ENCODE measurements at places on chromosomes 11 and 22. TPM values are rescaled to one million over a fixed set of nuclear protein-coding genes. Genes with fewer than 3 reads are reported as not detected.
A peak's percentile ranks its signal among the peaks of the same experiment; 100 is the strongest.

Gene F2
- not detected for total RNA-seq

Gene C1QTNF5
- total RNA-seq = 32.0 TPM

Gene SCGB1D2
- total RNA-seq = not detected

Gene RSF1
- total RNA-seq = 77.8 TPM

Gene C11orf16
- total RNA-seq = not detected

Gene PRR5L
- 93.4 TPM for total RNA-seq

Gene ABCC8
- total RNA-seq = 34.5 TPM

GRCh38 chr11:131295986-131296385 lies 74.4 kb upstream of the NTM start:
- H3K4me1 ChIP-seq = no peaks in the 10 kb centered on the region
- H3K36me3 ChIP-seq = no peaks in the 10 kb centered on the region
- no peak for DNase-seq
- H3K27me3 ChIP-seq = no peaks in the 10 kb centered on the region
- no peak overlapping the region for H3K4me3 ChIP-seq

GRCh38 chr22:43392385-43392989 lies 19.3 kb upstream of the MPPED1 start:
- no peak for DNase-seq
- no peak overlapping the region for H3K27ac ChIP-seq
- H3K27me3 ChIP-seq = no peaks in the 10 kb centered on the region
- H3K4me1 ChIP-seq = no peaks in the 10 kb centered on the region

DNA sequence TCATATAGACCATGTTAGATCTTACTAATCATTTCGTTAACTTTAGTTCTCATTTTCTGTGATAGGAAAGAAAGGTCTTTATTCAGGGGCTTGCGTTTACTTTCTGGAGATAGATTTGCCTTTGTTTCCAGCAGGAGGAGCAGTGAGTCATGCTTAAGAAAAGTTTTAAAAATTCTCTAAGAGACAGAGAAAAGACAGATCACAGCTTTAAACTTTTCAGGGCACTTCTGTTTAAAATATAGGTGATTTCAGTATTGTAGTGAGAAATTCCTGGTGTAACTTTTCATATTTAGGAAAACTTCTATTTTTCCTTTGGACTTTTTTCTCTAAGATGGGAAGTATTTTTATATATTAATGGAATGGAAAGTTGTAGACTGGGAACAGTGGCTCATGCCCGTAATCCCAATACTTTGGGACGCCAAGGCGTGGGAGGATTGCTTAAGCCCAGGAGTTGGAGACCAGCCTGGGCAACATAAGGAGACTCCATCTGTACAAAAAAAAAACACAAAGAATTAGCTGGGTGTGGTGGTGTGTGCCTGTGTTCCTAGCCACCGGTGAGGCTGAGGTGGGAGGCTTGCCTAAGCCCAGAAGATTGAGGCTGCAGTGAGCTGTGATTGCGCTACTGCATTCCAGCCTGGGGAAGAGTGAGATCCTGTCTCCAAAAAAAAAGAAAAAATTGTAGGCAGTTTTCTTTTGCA lies 60.3 kb downstream of the ATXN10 start:
- DNase-seq = no peak
- no peaks in the 10 kb centered on the region for H3K4me1 ChIP-seq
- no peak overlapping the region for H3K4me3 ChIP-seq
- H3K27ac ChIP-seq = no peak overlapping the region

- H3K36me3 ChIP-seq = no peaks in the 10 kb centered on the region
- H3K4me3 ChIP-seq = no peak overlapping the region
- peaks cover 28% of the 10 kb centered on the region for H3K27me3 ChIP-seq
- H3K4me1 ChIP-seq = no peaks in the 10 kb centered on the region
Measured at GRCh38 chr11:67640021-67640757, 626 bp upstream of the TBX10 start.

- H3K27me3 ChIP-seq = no peaks in the 10 kb centered on the region
- no peak overlapping the region for H3K27ac ChIP-seq
- H3K36me3 ChIP-seq = peaks cover 85% of the 10 kb centered on the region
Measured at GRCh38 chr11:112042961-112043304, 17.7 kb downstream of the DLAT start.

DNA sequence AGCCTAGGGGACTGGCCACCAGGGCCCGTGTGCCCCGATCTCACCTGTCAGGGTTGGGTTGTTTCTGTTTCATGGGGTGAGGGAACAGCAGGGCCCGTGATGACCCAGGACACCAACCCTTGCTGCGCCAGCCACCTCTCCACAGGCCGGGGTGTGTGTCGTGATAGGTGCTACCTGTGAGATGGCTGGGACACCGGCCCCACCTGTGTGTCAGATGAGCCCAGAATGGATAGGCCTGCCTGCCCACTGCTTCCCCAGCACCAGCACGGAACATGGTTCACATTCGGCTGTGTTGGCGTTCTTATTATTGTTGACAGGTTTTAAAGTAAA lies 7.1 kb downstream of the CLDN5 start:
- peaks cover 2% of the 10 kb centered on the region for H3K27me3 ChIP-seq
- no peak overlapping the region for H3K27ac ChIP-seq
- no peak overlapping the region for H3K4me3 ChIP-seq
- no peaks in the 10 kb centered on the region for H3K36me3 ChIP-seq
- DNase-seq = no peak
- H3K4me1 ChIP-seq = no peaks in the 10 kb centered on the region

- H3K27me3 ChIP-seq = no peaks in the 10 kb centered on the region
- DNase-seq = no peak
- H3K36me3 ChIP-seq = peaks cover 22% of the 10 kb centered on the region
Measured at GRCh38 chr11:34953955-34954354, 37.5 kb downstream of the PDHX start.

GRCh38 chr11:112270551-112271180 lies 10.0 kb upstream of the PLET1 start:
- H3K36me3 ChIP-seq = no peaks in the 10 kb centered on the region
- H3K4me3 ChIP-seq = no peak overlapping the region

DNA sequence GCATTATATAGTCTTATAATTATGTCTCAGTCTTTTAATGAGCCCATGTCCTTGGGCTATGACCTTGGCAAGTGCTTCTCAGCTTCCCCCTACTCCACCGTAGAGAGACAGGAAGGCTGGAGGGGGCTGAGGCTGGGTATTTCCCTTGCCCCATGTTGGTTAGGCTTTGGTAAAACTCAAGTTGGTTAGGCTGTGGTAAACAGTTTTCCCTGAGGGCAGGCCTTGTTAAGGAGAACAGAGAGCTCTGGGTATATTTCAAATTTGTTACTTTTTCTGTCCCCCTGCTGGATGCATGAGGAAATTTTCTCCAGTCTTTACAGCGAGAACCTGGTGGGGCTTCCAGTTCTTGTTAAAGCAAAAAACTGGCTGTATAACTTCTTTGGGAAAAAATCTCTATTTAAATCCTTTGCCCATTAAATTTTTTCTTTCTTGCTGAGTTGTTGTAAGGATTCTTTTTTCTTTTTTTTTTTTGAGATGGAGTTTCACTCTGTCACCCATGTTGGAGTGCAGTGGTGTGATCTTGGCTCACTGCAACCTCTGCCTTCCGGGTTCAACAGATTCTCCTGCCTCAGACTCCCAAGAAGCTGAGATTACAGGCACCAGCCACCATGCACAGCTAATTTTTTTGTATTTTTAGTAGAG lies 12.2 kb upstream of the DCHS1 start:
- H3K4me3 ChIP-seq = no peak overlapping the region
- H3K27me3 ChIP-seq = no peaks in the 10 kb centered on the region
- no peaks in the 10 kb centered on the region for H3K36me3 ChIP-seq
- H3K27ac ChIP-seq = no peak overlapping the region

GRCh38 chr11:133383689-133384088 lies 148.6 kb downstream of the OPCML start:
- no peaks in the 10 kb centered on the region for H3K27me3 ChIP-seq
- no peak for DNase-seq
- H3K4me1 ChIP-seq = no peaks in the 10 kb centered on the region
- no peak overlapping the region for H3K4me3 ChIP-seq
- no peak overlapping the region for H3K27ac ChIP-seq

DNA sequence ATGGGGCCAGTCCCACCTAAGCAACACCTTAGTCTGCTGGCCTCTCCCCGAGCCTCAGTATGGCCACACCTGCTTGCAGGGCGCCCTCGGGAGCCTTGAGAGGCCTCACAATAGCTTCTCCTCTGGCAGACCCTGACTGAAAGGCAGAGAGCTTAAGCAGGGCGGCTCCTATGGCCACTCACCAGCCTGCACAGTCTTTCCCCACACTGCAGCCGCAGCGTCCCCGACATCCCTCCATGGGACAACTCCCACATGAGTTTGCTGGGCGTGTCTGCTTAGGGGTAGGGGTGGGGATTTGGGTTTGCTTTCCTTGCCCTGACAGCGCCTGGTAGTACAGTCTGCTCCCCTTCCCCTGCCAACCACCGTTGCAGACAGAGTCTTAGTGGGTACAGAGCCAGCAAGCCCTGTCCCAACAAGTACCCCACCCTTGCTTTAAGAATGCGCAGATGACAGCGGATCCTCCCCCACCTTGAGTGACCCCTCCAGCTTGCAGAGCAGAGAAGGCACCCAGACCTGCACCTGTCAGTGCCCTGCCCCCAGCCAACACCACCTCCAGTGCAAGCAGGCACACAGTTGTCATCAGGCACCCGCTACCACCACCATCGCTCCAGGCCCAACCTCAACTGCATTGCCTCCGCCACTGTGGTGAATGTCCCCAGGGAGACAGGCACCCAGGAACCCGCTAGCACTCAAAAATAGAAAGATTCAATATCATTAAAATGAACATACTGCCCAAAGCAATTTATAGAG lies 413.8 kb upstream of the ARHGAP42 start:
- no peaks in the 10 kb centered on the region for H3K36me3 ChIP-seq
- no peak overlapping the region for H3K4me3 ChIP-seq
- no peak overlapping the region for H3K27ac ChIP-seq
- no peaks in the 10 kb centered on the region for H3K4me1 ChIP-seq

DNA sequence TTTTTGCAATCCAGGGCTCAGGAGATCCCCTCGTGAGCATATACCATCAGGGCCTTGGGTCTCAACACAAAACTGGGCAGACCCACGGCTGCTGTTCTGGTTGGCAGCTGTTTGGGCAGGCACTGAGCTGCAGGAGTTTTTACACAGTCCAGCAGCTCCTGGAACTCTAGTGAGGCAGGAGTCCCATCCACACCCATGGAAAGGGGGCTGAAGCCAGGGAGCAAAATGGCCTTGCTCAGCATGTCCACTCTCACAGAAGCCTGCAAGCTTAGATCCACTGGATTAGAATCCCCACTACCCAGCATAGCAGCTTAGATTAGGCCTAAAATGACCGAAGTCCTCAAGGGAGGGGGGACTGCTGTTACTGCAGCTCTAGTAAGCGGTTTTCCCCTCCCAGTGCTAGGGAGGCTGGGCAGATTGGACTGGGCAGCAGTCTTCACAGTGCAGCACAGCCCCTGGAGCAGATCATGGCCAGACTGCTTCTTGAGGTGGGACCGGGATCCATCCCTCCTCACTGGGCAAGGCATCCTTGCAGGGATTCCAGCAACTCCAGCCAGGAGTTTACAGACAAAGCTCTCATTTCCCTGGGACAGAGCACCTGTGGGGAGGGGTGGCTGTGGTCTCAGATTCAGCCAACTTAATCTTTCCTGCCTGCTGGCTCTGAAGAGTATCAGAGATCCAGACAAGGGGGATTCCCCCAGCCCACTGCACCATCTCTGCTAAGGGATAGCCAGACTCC lies 36.4 kb upstream of the CARD16 start:
- no peak overlapping the region for H3K4me3 ChIP-seq
- DNase-seq = no peak
- no peak overlapping the region for H3K27ac ChIP-seq
- H3K27me3 ChIP-seq = no peaks in the 10 kb centered on the region
- H3K4me1 ChIP-seq = no peaks in the 10 kb centered on the region
- H3K36me3 ChIP-seq = no peaks in the 10 kb centered on the region

GRCh38 chr22:27798511-27799014 lies 3.0 kb downstream of the MN1 start:
- H3K27me3 ChIP-seq = peaks cover 32% of the 10 kb centered on the region
- no peaks in the 10 kb centered on the region for H3K36me3 ChIP-seq
- H3K4me1 ChIP-seq = peaks cover 47% of the 10 kb centered on the region
- no peak overlapping the region for H3K27ac ChIP-seq
- DNase-seq = no peak

DNA sequence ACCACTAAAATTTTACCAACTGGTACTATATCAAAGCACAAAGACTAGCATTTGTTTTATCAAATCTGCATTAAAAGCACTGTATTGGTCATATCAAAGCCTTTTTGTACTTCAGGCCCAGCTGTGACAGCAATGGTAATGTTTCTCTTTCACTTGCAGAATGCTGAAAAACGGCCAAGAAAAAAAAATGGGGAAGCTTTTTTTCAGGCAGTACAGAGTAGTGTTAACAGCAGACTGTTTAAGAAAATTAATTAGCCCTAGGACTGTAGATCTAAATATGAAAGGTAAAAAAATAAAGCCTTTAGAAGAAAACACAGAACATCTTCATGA lies 33.3 kb downstream of the DENND5A start:
- H3K36me3 ChIP-seq = no peaks in the 10 kb centered on the region
- H3K4me3 ChIP-seq = no peak overlapping the region
- H3K27ac ChIP-seq = peak overlapping the region; percentile 52
- no peak for DNase-seq
- peaks cover 32% of the 10 kb centered on the region for H3K4me1 ChIP-seq

DNA sequence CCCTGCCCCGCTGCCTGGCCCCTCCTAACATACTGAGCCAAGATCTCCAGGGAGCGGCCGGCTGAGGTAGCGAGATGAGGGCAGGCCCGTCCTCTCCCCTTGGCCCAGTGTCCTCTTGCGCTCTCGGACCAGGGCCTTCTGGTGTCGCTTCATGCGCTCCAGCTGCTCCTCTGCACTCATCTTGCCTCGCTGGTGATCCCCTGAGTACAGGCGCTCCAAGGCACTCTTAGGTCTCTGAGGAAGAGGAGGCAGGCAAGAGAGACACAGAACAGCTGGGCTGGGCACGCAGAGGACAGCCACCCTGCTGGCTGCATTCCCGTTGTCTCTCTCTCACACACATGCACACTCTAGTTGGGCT lies 50.6 kb downstream of the C11orf58 start:
- no peaks in the 10 kb centered on the region for H3K27me3 ChIP-seq
- H3K36me3 ChIP-seq = peaks cover 44% of the 10 kb centered on the region
- no peak overlapping the region for H3K4me3 ChIP-seq
- peaks cover 27% of the 10 kb centered on the region for H3K4me1 ChIP-seq
- no peak for DNase-seq

- H3K36me3 ChIP-seq = no peaks in the 10 kb centered on the region
- peak; percentile 84 for DNase-seq
- H3K4me1 ChIP-seq = peaks cover 33% of the 10 kb centered on the region
Measured at GRCh38 chr11:27720277-27720830, 20.1 kb upstream of the BDNF start.

DNA sequence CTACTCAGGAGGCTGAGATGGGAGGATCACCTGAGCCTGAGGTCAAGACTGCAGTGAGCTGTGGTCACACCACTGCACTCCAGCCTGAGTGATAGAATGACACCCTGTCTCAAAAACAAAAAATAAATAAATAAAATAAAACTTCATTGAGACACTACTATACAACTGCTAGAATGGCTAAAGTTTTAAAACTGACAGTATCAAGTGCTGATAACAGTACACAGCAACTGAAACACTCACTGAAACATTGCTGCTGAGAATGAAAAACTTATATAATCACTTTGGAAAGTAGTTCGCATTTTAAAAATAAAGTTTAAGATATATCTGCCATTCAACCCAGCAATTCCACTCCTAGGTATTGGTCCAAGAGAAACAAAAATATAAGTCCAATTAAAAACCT lies 100.7 kb downstream of the WNT11 start:
- no peak for DNase-seq
- no peaks in the 10 kb centered on the region for H3K36me3 ChIP-seq
- no peak overlapping the region for H3K4me3 ChIP-seq
- no peaks in the 10 kb centered on the region for H3K27me3 ChIP-seq
- no peak overlapping the region for H3K27ac ChIP-seq

Data from stomach (tissue), 19 donors.